Activated CD4-positive, alpha-beta T cell treated with anti-CD3 and anti-CD28 coated beads, Interleukin-2, amount 50 U/mL, for 24 hours (primary cell): ENCODE measurements at places on chromosomes 16 and 17.

- no peak for DNase-seq
These were observed 39.3 kb upstream of the TAC4 start for GRCh38 chr17:49887086-49887743.

GRCh38 chr17:78442648-78443218 is 64.3 kb downstream of the PGS1 start:
- DNase-seq: no peak

DNA sequence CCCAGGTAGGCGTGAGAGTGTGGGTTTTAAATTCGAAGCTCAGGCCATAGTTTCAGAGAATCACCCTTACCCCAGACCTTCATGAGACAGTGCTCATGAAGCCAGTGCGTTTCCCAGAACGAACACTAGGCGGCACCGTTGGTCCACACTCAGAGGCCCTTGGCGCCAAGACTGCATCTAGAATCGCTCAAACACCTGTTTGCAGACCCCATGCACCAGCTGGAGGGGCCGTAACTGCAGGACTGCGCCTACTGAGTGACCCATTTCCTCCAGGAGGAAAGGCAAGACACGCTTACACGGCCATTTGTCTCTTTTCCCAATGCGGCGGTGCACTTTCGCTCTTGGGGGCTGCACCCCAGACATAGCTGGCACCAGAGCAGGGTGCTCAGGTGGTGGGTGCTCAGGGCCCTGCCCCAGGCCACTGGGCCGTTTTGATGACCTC is 34.0 kb downstream of the ADGRG5 start:
- DNase-seq: peak; percentile 77

DNA sequence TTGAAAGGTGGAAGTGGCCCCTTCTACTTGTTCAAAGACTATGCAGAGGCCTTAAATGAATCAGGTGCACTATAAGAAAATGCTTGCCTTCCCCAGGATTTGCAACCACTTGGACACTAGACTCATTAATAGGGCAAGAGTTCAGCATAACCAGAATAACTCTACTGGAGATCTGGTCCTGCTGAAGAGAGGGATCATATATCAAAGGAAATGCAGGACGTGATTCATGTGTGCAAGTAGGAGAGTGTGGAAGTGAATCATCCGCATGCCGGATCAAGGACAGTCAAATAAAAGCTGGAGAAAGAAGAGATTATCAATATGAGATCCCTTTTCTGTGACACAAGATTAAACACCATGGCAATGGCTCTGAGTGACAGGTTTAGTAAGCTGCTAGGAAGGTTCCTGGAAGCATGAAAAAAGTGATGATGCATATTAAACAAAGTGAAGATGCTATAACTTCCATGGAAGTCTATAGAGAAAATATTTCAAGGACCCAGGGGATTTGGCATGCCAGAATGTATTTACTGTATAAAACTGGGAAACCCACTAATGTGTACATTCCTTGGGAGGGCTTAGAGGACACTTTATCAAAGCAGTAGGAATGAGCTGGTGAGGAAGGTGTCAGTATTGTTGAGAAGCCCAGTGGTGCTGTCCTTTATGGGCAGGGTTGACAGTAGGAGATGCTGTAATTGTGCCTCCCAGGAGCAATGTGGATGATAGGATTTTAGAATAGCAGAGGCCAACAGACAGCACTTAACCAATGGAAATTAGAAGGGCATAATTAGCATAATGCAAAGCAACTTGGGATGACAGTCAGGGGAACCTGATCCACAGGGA is 133.1 kb downstream of the ABCA8 start:
- no peak for DNase-seq

DNA sequence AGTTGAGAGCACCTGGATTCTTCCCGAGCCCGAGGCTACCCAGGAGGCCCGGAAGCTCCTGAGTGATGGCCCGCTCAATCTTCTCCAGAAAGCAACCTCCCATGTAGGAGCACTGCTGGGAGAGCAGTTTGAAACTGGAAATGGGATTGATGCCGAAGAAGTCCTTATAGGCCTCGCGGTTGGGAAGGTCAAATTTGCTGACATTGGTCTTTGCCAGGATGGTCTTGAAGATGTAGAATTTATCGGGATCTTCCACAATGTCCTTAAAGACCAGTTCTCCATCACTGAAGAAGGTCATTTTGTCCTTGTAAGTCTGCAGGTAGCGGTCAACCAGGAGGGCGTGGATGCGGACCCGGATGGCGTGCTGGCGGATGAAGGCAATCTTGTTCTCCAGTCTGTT is 49.7 kb downstream of the SRL start:
- no peak for DNase-seq

- DNase-seq: no peak
These were observed 14.6 kb upstream of the KCNJ16 start for GRCh38 chr17:70060415-70060814.

GRCh38 chr16:3094289-3095027 is 4.6 kb downstream of the ZSCAN10 start:
- peak; percentile 42 for DNase-seq

DNA sequence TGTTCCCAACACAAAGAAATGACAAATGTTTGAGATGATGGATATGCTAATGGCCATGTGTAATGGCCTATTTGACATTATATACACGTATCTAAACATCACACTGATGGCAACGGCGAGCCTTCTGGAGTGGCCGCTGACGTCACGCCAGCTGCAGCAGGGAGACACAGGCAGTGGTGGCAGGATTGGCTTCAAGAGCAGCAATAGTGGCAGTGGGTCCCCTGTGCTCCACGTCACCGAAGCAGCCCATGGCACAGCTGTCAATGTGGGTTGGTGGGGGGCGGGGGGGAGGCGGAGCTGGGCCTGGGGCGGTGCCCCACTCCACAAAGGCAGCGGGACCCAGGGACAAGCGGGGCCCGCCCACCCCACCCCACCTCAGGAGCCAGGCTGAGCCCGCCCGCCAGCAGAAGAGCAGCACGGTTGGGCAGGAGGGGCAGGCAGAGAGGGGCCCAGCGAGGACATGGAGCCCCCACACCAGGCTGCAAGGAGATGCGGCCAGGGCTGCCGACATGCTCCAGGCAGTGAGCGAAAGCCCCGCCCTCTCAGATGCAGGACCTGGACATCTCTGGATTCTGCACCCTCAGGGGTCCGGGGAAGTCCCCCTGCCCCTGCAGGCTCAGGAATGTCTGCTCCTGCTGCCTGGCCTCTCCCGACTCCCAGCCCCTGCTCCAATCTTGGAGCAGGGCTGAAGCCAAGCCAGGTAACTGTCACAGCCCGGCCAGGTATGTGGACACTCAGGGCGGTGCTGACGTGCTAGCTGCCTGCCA is 64.6 kb downstream of the USP32 start:
- no peak for DNase-seq

DNA sequence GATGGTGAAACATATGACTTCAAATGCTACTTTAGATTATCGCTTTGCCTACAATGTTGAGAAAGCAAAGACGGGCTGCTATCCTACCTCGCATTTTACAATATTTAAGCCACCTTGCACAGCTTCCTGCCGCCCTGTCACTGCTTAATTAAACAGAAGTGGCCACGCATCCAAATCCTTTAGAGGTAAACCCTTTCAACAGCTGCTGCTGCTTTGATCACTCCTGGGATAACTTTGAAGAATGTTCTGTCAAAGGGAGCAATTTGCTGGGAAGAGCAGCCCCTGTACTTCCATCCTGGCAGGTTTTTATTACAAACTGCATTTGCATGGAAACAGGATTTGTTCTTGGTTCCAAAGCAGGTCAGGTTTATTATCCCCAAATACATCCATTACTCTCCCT is 24.2 kb upstream of the SSTR2 start:
- DNase-seq: no peak
